GM23248 (cell line): ENCODE measurements at places on chromosomes 5 and 9. TPM values are rescaled to one million over a fixed set of nuclear protein-coding genes. Genes with fewer than 3 reads are reported as not detected.

GRCh38 chr9:88745276-88746001 is 210.5 kb downstream of the NXNL2 start:
- DNase-seq: peak; percentile 81
- peaks cover 62% of the 10 kb centered on the region for H3K4me1 ChIP-seq
- no peaks in the 10 kb centered on the region for H3K27me3 ChIP-seq

The KIF12 gene
- total RNA-seq: not detected in 2 replicates

The CDKN2B gene
- total RNA-seq: 5.3 and 10.6 TPM in 2 replicates

DNA sequence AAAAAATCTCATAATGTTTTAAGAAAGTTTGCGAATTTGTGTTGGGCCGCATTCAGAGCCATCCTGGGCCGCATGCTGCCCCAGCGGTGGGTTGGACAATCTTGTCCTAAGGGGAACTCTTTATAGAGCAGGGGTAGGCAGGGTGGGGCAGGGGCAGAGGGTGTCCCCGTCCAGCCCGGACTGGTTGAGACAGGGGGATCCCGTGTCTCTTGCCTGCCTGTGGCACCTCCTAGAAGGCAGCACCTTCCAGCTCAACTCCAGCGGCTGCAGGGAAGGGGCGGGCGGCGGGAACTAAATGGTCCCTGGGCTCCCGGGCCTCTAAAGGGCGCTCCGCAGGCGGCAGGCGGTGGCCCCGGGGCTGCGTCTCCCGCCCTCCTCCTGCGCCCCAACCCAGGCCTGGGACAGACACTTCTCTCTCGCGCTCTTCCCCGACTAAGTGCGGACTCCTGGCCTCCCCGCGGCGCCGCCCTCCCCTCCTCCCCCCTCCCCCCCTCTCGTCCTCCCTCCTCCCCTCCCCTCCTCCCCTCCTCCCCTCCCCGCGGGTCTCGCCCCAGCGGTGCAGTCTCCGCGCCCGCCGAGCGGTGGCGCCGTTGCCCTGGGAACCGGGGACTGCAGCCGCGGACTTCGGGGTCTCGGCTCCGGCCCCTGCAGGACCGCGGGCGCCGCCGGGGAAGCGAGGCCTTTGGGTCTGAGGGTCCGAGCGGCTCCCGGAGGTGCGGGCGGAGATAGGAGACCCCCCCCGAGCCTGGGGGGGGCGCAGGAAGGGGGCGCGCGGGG is 132.6 kb downstream of the MRPL36 start:
- H3K27ac ChIP-seq: no peak overlapping the region
- peaks cover 43% of the 10 kb centered on the region for H3K27me3 ChIP-seq
- DNase-seq: peak; percentile 32
- H3K4me1 ChIP-seq: no peaks in the 10 kb centered on the region
- no peak overlapping the region for H3K4me3 ChIP-seq
- no peaks in the 10 kb centered on the region for H3K36me3 ChIP-seq

DNA sequence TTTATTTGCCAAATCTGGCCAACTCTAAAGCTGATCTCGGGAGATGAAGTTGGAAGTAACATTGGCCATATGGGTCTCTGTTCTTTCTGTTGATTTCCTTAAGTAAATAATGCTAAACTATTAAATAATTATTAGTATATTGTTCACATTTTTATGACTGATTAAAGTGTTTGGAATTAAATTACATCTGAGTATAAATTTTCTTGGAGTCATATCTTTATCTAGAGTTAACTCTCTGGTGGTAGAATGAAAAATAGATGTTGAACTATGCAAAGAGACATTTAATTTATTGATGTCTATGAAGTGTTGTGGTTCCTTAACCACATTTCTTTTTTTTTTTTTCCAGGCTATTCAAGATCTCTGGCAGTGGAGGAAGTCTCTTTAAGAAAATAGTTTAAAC is 9.3 kb upstream of the FGF18 start:
- H3K4me1 ChIP-seq: peaks cover 31% of the 10 kb centered on the region
- H3K27ac ChIP-seq: no peak overlapping the region
- no peaks in the 10 kb centered on the region for H3K27me3 ChIP-seq
- H3K4me3 ChIP-seq: no peak overlapping the region
- DNase-seq: no peak

GRCh38 chr9:104948277-104948676 is 20.3 kb upstream of the ABCA1 start:
- no peaks in the 10 kb centered on the region; the same call in 1 of the 2 replicates for H3K4me1 ChIP-seq
- H3K27ac ChIP-seq: no peak overlapping the region
- H3K4me3 ChIP-seq: no peak overlapping the region
- DNase-seq: peak; percentile 13

DNA sequence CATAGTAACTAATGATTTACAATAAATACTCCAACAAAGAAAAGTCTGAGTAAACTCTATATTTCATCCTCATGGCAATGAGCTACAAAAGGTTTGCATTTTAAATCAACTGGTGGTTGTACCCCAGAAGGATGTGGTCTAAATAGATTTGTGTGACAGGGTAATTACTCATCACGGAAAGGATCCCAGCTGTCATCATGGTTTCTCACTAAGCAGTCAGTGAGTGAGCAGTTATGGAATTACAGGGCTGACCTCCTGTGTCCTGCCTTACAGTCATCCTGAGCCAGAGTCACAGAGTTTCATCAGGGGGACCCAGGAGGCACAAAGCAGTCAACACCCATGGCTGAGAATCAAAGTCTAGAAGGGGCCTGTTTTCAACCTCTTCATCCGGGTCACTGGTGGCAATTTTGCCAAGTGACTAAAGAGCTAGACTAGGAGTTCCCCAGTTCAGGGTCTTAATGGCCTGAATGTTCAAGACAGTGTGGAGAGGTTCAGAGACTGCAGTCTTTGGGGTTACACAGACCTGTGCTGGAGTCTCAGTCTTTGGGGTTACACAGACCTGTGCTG is 210.7 kb upstream of the SLC24A2 start:
- H3K36me3 ChIP-seq: no peaks in the 10 kb centered on the region
- H3K27ac ChIP-seq: peak overlapping the region; percentile 57

GRCh38 chr5:111513131-111513520 is 791 bp upstream of the STARD4 start:
- peak overlapping the region; percentile 89 for H3K4me3 ChIP-seq
- peaks cover 15% of the 10 kb centered on the region; the same call in 1 of the 2 replicates for H3K4me1 ChIP-seq
- H3K27me3 ChIP-seq: no peaks in the 10 kb centered on the region
- peak; percentile 62 for DNase-seq
- no peaks in the 10 kb centered on the region for H3K36me3 ChIP-seq
- H3K27ac ChIP-seq: peak overlapping the region; percentile 77

The DMGDH gene
- total RNA-seq: 0.38 and 1.6 TPM in 2 replicates

DNA sequence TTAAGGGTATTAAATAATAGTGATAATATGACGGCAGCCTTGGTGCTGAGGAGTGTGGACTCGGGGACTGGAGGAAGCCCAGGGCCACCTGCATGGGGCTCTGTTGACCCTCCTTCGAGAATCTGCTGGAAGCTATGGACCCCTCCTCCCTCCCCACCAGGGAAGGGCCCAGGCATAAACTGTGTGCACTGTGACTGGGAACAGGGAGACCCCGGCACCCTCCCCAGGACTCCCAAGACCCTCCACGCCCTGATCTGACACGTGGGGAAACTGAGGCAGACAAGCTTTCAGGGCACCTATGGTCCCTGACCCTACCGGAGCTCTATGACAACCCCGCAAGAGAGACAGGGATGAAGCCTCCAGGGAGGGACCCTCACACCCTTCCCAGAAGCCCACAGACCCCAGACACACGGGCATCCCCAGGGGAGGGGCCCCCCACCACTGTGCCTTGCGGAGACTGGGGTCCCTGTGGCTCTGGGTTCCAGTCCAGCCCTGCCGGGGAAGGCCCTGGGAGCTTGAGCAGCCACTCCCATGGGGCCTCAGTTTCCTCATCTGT is 6.5 kb upstream of the EGFL7 start:
- no peaks in the 10 kb centered on the region for H3K36me3 ChIP-seq
- no peak overlapping the region for H3K4me3 ChIP-seq
- H3K27me3 ChIP-seq: peaks cover 16% of the 10 kb centered on the region
- no peak overlapping the region for H3K27ac ChIP-seq

DNA sequence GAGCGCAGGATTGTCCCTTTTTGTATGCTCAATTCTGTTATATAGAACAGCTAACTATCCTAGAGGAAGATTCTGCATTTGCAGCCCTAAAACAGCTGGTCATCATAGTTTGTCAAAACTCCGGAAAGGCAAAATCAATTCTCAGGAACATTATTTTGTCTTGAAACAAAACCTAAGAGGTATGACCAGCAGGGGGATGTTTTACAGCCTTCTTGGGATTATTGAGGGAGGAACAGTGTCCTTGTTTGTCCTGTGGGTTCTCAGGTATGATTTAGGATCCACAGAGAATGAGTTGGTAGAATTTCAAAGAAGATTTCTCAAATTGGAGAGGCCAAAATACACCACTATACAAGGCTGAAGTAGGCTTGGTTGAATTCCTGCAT is 136.4 kb downstream of the ZSWIM6 start:
- no peak overlapping the region for H3K27ac ChIP-seq
- no peaks in the 10 kb centered on the region for H3K36me3 ChIP-seq
- H3K4me3 ChIP-seq: no peak overlapping the region
- DNase-seq: peak; percentile 2
- peaks cover 34% of the 10 kb centered on the region for H3K4me1 ChIP-seq
- H3K27me3 ChIP-seq: no peaks in the 10 kb centered on the region

DNA sequence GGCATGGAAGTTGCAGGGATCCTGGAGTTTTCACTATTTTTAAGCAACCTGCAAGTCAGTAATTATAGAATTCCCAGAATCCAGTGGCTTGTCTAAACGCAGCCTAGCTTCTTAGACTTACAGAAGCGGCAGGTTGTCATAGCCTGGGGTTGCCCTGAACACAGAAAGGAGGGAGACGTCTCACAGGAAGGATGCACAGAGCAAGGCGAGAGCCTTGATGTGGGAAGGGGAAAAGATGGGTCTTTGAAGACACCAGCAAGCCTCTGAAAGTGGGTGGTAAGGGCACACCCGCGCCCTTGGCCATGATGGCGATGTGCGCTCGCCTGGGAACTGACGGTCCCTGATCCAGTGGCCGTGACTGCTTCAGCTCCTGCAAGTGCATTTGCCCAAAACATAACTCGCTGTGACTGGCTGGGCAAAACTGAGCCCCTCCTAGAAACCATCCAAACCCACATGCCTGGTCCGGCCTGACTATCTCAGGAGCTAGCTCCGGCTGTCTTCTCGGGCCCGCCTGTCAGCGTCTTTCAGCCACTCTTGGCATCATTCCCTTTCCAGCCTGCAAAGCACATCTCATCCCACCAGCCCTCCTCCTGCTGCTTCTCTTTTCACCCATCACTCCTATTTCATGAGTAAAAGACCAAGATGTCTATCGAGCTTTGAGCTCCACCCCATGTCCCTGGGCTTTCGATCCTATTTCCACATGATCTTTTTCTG is 17.1 kb downstream of the FBP1 start:
- no peaks in the 10 kb centered on the region for H3K4me1 ChIP-seq
- H3K36me3 ChIP-seq: no peaks in the 10 kb centered on the region
- no peak overlapping the region for H3K4me3 ChIP-seq
- peaks cover 8% of the 10 kb centered on the region; the same call in 1 of the 2 replicates for H3K27me3 ChIP-seq
- H3K27ac ChIP-seq: no peak overlapping the region
- no peak for DNase-seq

GRCh38 chr5:145826895-145827674 is 8.1 kb downstream of the PRELID2 start:
- no peaks in the 10 kb centered on the region for H3K27me3 ChIP-seq
- H3K4me1 ChIP-seq: peaks cover 5% of the 10 kb centered on the region; the same call in 1 of the 2 replicates
- no peak overlapping the region for H3K27ac ChIP-seq
- H3K4me3 ChIP-seq: no peak overlapping the region
